Endothelial cell (in vitro differentiated cells): ENCODE measurements at places on chromosomes 6 and 20.

- no peak for DNase-seq
Measured at GRCh38 chr20:17759449-17759848, 59.7 kb downstream of the BANF2 start.

- no peak for DNase-seq
Measured at GRCh38 chr20:33796263-33796906, 14.8 kb upstream of the CHMP4B start.

DNA sequence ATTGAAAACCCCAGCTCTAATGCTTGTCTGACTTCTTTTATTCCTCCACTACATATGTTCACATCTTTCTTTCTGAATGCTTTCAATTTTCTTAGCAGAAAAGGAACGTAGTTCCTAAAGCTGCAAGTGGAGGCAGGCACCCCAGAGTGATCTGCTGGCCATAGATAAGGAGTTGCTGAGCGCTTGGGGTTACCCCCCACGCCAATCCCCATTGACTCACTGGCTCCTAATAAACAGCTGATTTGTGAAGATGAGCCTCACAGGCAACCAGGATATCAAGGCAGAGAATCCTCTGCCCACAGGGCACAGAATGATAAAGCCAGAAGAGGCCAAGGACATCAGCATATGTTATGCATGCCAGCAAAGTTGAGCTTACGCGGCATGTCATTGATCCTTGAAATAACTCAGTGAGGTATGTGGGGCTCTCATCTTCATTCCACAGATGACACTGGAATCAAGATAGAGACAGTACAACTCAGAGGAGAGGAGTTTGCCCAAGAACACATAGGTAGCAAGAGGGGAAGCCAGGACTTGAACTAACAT, 129.1 kb upstream of the PTPRT start:
- no peak for DNase-seq

DNA sequence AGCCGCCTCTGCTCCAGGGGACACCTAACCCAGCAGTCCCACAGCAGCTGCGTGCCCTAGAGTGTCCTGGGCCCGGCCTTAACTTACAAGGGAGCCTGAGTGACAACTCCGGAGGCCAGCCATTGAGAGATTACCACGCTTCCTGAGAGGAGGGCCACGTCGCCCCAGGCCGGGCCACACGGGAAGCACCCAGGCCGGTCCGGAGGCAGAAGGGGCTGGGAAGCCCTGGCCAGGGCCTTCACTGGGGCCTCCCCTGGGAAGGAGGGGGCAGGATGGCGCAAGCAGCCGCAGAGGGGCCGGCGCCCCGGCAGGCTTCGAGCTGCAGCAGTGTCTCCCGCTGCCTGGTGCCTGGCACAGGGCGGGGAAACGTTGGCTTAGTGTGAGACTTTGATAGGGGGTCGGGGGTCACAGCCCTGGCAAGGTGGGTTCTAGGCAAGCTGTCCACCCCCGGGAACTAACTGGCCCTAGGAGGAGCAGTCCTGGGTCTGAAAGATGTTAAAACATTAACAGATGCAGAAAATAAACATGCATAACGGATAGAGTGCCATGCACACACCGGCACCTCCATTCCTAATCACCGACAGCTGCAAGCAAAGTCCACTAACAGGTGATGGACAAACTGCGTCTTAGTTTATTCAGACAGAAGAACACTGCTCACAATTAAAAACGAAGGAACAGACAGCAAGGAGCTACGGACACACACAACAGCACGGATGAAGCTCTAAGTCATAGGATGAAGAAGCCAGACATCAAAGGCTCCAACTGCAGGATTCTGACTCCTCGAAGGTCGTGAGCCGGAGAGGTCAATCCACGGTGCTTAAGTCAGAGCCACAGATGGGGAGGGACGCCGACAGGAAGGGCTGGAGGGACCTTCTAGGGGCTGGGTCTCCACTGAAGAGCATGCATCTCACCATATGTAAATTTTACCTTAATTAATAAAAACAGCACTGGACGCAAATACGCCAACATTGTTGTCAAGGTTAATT, 17.4 kb downstream of the CHRNA4 start:
- no peak for DNase-seq

DNA sequence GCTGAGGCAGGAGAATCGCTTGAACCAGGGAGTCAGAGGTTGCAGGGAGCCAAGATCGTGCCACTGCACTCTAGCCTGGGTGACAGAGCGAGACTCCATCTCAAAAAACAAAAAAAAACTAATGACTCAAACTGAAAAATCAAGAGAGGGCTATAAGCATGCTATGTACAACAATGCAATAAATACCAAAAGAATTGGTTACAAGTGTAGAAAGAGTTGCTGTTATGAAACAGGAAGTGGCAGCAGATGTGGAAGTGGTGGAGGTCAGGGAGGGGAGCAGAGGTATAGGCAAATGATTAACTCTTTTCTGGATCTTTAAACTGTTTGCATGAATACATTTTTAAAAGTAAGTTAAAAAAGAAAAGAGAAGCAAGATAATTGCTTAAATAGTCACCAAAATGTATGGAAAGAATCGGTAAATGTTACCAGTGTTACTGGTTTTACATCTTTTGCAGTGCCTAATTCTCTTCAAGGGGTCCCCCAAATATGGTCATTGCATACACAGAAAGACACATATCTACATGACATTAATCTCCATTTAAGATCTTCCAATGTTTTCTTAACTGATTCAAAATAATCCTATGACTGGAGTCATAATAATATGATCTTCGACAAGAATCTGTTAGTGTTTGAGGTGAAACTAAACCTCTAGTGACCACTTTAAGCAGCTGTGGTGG, 15.0 kb downstream of the CALHM6 start:
- no peak for DNase-seq

DNA sequence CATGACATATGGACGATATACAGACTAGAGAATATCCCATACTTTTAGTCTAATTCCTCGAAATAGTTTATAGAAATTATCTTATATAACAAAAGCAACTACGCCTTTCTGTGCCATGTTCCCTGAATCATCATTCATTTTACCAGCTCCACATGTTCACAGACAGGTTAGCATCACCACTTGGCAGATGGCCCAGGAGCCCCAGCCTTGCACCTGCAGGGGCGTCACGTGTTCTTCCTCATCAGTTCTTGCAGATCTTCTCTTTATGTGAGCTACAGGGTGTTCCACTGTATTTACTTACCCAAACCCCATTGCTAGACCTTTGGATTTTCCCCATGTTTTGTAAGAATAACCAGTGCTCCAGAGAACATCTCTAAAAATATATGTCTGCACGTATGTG, 12.6 kb upstream of the BNIP5 start:
- no peak for DNase-seq

DNA sequence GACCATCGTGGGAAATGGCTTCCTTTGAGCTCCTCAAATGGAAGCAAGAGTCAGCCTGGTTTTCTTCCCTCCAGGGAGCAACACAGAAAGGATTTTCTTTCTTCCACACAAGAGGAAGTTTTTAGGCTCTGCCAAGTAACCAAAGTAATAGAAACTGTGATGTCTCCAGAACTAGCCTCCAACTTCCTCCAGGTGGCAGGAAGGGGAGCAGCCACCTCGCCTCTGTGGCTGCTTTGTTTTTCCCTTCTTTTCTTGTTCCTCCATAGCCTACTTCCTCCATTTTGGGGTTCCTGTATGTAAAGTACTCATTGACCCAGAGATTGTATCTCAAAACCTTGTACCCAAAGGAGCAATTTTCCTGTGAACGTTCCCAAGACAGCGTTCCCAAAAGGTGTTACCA, 32.7 kb upstream of the CCR6 start:
- no peak for DNase-seq

GRCh38 chr6:41327177-41327576, 8.2 kb upstream of the NCR2 start:
- no peak for DNase-seq

GRCh38 chr20:58718729-58719128, 26.1 kb downstream of the NPEPL1 start:
- no peak for DNase-seq

GRCh38 chr6:14739827-14740226, 506.0 kb upstream of the JARID2 start:
- no peak for DNase-seq
